ENCODE measurements at places on chromosomes 12 and 14. TPM values are rescaled to one million over a fixed set of nuclear protein-coding genes. Genes with fewer than 3 reads are reported as not detected.
A peak's percentile ranks its signal among the peaks of the same experiment; 100 is the strongest.

Gene HAL
- 0.33 TPM for total RNA-seq

GRCh38 chr12:63888908-63889635 is 44.6 kb downstream of the SRGAP1 start:
- H3K36me3 ChIP-seq = no peaks in the 10 kb centered on the region
- no peaks in the 10 kb centered on the region for H3K27me3 ChIP-seq
- no peak overlapping the region for H3K4me3 ChIP-seq
- H3K27ac ChIP-seq = no peak overlapping the region
- DNase-seq = no peak

GRCh38 chr14:93035585-93035916 is 80.2 kb downstream of the ITPK1 start:
- H3K4me1 ChIP-seq = peaks cover 84% of the 10 kb centered on the region
- H3K36me3 ChIP-seq = peaks cover 2% of the 10 kb centered on the region
- peak overlapping the region; percentile 92 for H3K27ac ChIP-seq
- DNase-seq = no peak
- no peak overlapping the region for H3K4me3 ChIP-seq

- H3K4me3 ChIP-seq = no peak overlapping the region
- no peaks in the 10 kb centered on the region for H3K27me3 ChIP-seq
- peaks cover 2% of the 10 kb centered on the region for H3K36me3 ChIP-seq
- no peaks in the 10 kb centered on the region for H3K4me1 ChIP-seq
- H3K27ac ChIP-seq = no peak overlapping the region
Observed at GRCh38 chr12:104827587-104827986, 130.5 kb downstream of the SLC41A2 start.

DNA sequence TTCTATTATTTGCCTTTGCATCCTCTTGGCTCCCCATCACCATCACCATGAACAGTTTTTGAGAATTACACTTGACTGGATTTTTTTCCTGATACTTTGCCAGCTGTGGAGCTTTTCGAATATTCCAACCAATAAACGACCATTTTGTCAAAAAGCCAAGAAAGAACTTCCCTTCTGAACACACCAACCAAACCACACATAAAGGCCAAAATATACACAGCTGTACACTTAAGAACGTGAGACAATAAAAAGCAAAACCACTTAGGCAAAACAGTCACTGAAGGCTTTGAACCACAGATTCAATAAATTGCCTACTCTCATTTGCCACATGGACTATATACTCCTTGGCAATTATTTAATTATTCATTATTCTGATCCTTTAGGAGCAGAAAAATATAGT is 1.1 kb downstream of the C14orf93 start:
- DNase-seq = no peak
- peak overlapping the region; percentile 15 for H3K27ac ChIP-seq
- H3K36me3 ChIP-seq = no peaks in the 10 kb centered on the region
- peaks cover 13% of the 10 kb centered on the region for H3K4me1 ChIP-seq
- H3K27me3 ChIP-seq = no peaks in the 10 kb centered on the region
- no peak overlapping the region for H3K4me3 ChIP-seq

GRCh38 chr12:107749083-107749482 is 11.9 kb downstream of the PRDM4 start:
- H3K36me3 ChIP-seq = peaks cover 39% of the 10 kb centered on the region
- no peak overlapping the region for H3K4me3 ChIP-seq
- DNase-seq = no peak
- H3K27me3 ChIP-seq = no peaks in the 10 kb centered on the region
- H3K27ac ChIP-seq = no peak overlapping the region
- no peaks in the 10 kb centered on the region for H3K4me1 ChIP-seq

DNA sequence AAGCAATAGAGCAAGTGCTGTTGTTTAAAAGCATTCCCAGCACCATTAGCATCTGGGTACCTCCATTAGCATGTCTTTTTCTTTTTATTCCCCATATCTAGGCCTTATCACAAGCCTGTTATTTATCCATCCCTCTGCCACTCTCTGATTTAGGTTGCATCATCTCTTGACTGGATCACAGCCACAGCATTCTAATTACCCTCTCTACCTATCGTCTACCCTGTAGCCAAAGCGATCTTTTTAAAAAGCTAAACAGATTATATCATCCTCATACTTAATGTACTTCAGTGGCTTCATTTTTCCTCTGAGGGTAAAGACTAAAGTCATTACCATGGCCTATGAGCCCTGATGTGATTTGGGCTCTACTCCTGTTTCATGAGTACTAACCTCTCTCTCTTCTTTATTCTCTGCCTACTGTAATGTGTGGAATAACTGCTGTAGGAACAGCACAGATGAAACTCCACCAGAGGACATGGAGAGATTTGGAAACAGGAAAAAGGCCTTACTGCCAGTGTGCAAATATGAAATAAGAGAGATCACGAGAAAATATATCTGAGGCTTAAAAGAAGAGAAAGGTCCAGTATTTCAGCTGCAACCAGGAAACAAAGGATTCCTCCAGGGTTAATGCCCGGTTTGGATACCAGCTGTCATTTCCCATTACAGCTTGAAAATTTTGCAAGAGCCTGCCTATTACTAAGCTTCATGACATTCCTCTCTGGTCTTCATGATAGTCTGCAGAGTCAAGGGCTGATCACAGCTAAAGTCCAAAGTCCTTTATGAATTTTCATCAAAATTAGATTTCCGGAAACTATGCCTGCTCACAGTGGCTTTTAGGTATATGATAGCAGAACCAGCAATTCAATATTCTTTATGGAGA is 422.5 kb upstream of the PDE3A start:
- no peaks in the 10 kb centered on the region for H3K27me3 ChIP-seq
- no peaks in the 10 kb centered on the region for H3K4me1 ChIP-seq
- H3K27ac ChIP-seq = no peak overlapping the region
- H3K36me3 ChIP-seq = no peaks in the 10 kb centered on the region
